Activated CD4-positive, alpha-beta T cell treated with anti-CD3 and anti-CD28 coated beads, Interleukin-2, amount 10 ng/mL, durations not matched to agents 7 days and 5 days (primary cell): ENCODE measurements at places on chromosomes 4 and X. TPM values are rescaled to one million over a fixed set of nuclear protein-coding genes. Genes with fewer than 3 reads are reported as not detected.

DNA sequence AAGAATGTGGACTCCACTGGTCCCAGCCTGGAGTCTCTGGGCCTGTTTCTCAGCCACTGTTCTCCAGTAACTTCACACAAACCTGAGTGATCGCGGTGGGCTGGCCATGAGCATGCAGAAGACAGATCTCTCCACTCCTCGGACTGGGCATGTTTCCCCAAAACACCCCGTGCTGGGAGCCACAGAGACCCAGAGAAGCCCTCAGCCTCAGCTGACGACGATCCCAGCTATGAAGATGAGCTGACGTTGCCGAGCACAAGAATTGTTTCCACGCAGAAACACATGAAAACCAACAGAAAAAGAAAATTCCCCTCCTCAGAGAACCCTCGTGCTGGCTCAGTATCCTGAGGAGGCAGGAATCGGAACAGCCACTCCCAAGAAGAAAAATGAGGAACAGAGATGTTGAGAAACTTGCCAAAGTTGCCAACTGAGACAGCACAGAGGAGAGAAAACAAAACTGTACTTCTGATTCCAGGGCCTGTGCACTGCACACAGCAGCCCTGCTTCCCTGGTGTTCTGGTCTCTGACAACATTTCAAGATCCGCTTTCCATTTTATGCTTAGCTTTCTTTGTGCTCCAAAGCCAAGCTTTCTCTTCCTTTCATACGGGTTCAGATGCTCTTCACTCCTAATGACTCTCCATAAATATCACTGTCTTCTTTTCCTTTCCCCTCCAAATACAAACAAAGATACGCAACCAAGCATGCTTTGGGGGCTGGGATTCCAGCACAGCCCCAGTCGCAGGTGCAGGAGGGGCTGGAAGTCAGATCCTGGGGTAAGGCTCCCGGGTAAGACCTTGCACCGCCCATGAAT is 81.4 kb downstream of the IRF2 start:
- no peaks in the 10 kb centered on the region for H3K27me3 ChIP-seq
- no peak overlapping the region for H3K27ac ChIP-seq
- peaks cover 15% of the 10 kb centered on the region for H3K4me1 ChIP-seq
- DNase-seq, result no peak
- H3K36me3 ChIP-seq, result peaks cover 86% of the 10 kb centered on the region

DNA sequence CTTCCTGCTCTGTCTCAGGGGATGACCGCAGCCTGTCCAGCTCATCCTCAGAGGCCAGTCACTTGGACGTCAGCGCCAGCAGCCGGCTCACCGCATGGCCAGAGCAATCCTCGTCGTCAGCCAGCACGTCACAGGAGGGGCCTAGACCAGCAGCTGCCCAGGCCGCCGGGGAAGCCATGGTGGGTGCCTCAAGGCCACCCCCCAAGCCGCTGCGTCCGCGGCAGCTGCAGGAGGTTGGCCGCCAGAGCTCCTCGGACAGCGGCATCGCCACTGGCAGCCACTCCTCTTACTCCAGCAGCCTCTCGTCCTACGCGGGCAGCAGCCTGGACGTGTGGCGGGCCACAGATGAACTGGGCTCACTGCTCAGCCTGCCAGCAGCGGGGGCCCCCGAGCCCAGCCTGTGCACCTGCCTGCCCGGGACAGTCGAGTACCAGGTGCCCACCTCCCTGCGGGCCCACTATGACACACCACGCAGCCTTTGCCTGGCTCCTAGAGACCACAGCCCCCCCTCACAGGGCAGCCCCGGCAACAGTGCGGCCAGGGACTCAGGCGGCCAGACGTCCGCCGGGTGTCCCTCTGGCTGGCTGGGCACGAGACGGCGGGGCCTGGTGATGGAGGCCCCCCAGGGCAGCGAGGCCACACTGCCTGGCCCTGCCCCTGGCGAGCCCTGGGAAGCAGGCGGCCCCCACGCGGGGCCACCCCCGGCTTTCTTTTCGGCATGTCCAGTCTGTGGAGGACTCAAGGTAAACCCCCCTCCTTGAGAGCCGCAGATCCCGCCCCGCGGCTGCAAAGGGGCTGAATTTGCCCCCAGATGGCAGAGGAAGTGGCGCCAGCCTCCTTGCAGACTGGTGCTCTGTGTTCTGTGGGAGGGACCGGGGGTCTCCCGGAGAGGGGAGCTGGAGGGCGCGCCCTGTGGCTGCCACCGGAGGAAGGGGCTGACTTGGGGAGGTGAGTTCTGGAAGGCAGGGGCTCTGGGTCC is 29.9 kb downstream of the DOK7 start:
- peaks cover 9% of the 10 kb centered on the region for H3K27me3 ChIP-seq
- DNase-seq, result no peak
- no peak overlapping the region for H3K4me3 ChIP-seq

DNA sequence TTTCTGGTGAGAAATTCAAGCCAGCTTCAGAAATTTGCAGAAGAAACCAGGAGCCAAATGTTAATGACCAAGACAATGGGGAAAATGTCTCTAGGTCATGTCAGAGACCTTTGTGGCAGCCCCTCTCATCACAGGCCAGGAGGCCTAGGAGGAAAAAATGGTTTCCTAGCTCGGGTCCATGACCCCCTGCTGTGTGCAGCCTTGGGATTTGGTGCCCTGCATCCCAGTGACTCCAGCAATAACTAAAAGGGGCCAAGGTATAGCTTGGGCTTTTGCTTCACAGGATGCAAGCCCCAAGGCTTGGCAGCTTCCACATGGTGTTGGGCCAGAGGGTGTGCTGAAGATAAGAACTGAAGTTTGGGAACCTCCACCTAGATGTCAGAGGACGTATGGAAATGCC is 814.7 kb upstream of the SLIT2 start:
- no peak overlapping the region for H3K27ac ChIP-seq
- DNase-seq, result no peak
- no peaks in the 10 kb centered on the region for H3K4me1 ChIP-seq
- H3K4me3 ChIP-seq, result no peak overlapping the region

DNA sequence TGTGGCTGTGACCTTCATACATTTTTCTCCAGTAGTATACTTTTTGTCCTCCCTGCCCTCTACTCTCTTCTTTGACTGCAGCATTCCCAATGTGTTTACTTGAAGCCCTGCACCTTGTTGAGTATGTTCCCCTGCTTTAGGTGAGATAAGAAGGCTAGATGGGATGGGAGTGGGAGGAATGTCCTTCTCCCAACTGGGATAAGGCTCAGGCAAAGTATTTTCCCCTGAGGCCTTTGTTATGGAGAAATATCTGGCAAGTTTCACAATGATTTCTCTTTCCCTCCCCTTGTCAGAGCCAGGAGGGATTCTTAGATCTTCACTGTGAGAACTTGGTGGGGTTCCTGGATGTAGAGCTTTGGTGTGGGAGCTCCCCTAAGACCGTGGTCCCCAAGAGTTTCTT is 131.8 kb downstream of the CLCN5 start:
- H3K27me3 ChIP-seq, result no peaks in the 10 kb centered on the region
- no peak overlapping the region for H3K27ac ChIP-seq
- H3K4me1 ChIP-seq, result no peaks in the 10 kb centered on the region
- DNase-seq, result no peak

- no peaks in the 10 kb centered on the region for H3K4me1 ChIP-seq
- DNase-seq, result no peak
- H3K27me3 ChIP-seq, result no peaks in the 10 kb centered on the region
- H3K4me3 ChIP-seq, result no peak overlapping the region
- no peak overlapping the region for H3K27ac ChIP-seq
- no peaks in the 10 kb centered on the region for H3K36me3 ChIP-seq
These were observed 103.7 kb upstream of the BMPR1B start for GRCh38 chr4:94653984-94654609.

DNA sequence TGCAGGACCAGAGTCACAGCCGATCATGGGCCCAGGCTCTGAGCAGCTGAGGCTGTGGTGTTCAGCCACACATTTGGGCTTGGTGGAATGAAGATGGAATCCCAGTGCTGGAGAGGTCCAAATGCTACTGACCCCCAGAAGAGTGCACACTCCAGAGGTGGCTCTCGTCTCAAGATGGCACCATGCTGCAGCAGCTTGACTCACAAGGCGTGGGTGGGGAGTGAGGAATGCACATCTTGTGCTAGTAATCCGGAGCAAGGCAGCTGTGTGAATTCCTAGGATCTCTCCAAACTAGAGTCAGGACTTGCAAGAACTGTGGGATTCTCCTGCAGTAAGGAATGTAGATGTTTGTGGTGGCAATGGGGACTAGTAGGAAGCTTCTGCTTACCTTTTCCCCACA is 28.7 kb downstream of the RAB28 start:
- no peaks in the 10 kb centered on the region for H3K27me3 ChIP-seq
- H3K4me3 ChIP-seq, result no peak overlapping the region
- no peak overlapping the region for H3K27ac ChIP-seq
- DNase-seq, result no peak

- no peaks in the 10 kb centered on the region for H3K4me1 ChIP-seq
- H3K27ac ChIP-seq, result no peak overlapping the region
- no peak for DNase-seq
- no peak overlapping the region for H3K4me3 ChIP-seq
- H3K36me3 ChIP-seq, result no peaks in the 10 kb centered on the region
These were observed 390.8 kb downstream of the HNRNPD start for GRCh38 chr4:81982846-81983540.

GRCh38 chr4:108224611-108225053 is 55.9 kb upstream of the LEF1 start:
- no peak overlapping the region for H3K27ac ChIP-seq
- peaks cover 2% of the 10 kb centered on the region for H3K36me3 ChIP-seq
- H3K4me3 ChIP-seq, result no peak overlapping the region
- DNase-seq, result no peak
- no peaks in the 10 kb centered on the region for H3K27me3 ChIP-seq
- H3K4me1 ChIP-seq, result peaks cover 5% of the 10 kb centered on the region

- H3K4me1 ChIP-seq, result peaks cover 14% of the 10 kb centered on the region
- H3K27me3 ChIP-seq, result peaks cover 84% of the 10 kb centered on the region
- peak overlapping the region; percentile 30 for H3K4me3 ChIP-seq
- H3K36me3 ChIP-seq, result peaks cover 7% of the 10 kb centered on the region
- no peak for DNase-seq
These were observed 1.4 kb downstream of the NKX6-1 start for GRCh38 chr4:84497504-84498202.

- H3K4me1 ChIP-seq, result no peaks in the 10 kb centered on the region
- no peak overlapping the region for H3K27ac ChIP-seq
- H3K36me3 ChIP-seq, result no peaks in the 10 kb centered on the region
- H3K4me3 ChIP-seq, result no peak overlapping the region
These were observed 419.2 kb upstream of the CT83 start for GRCh38 chrX:116881961-116882360.

GRCh38 chr4:17780501-17781299 is 721 bp downstream of the FAM184B start:
- H3K36me3 ChIP-seq, result peaks cover 4% of the 10 kb centered on the region
- H3K27ac ChIP-seq, result no peak overlapping the region
- peaks cover 51% of the 10 kb centered on the region for H3K27me3 ChIP-seq
- peaks cover 7% of the 10 kb centered on the region for H3K4me1 ChIP-seq
- H3K4me3 ChIP-seq, result no peak overlapping the region

- H3K27ac ChIP-seq, result no peak overlapping the region
- DNase-seq, result no peak
- H3K4me3 ChIP-seq, result no peak overlapping the region
- no peaks in the 10 kb centered on the region for H3K27me3 ChIP-seq
- no peaks in the 10 kb centered on the region for H3K4me1 ChIP-seq
These were observed 327.0 kb upstream of the CTSO start for GRCh38 chr4:156280686-156281085.

GRCh38 chr4:108345862-108346817 is 177.4 kb upstream of the LEF1 start:
- peaks cover 8% of the 10 kb centered on the region for H3K36me3 ChIP-seq
- H3K27ac ChIP-seq, result peak overlapping the region; percentile 6
- H3K4me3 ChIP-seq, result no peak overlapping the region
- H3K27me3 ChIP-seq, result no peaks in the 10 kb centered on the region
- H3K4me1 ChIP-seq, result peaks cover 51% of the 10 kb centered on the region
- no peak for DNase-seq

GRCh38 chr4:70505151-70505748 is 13.1 kb upstream of the AMTN start:
- no peaks in the 10 kb centered on the region for H3K4me1 ChIP-seq
- DNase-seq, result peak; percentile 50
- H3K4me3 ChIP-seq, result no peak overlapping the region
- H3K27ac ChIP-seq, result no peak overlapping the region
- H3K36me3 ChIP-seq, result no peaks in the 10 kb centered on the region

- no peaks in the 10 kb centered on the region for H3K27me3 ChIP-seq
- H3K4me3 ChIP-seq, result no peak overlapping the region
- no peak overlapping the region for H3K27ac ChIP-seq
- no peak for DNase-seq
- H3K4me1 ChIP-seq, result no peaks in the 10 kb centered on the region
These were observed 127.0 kb upstream of the FUNDC1 start for GRCh38 chrX:44669626-44670025.

GRCh38 chr4:125323654-125324053 is 8.9 kb downstream of the FAT4 start:
- no peaks in the 10 kb centered on the region for H3K36me3 ChIP-seq
- no peak overlapping the region for H3K4me3 ChIP-seq
- no peaks in the 10 kb centered on the region for H3K4me1 ChIP-seq
- no peak for DNase-seq
- no peak overlapping the region for H3K27ac ChIP-seq
- peaks cover 3% of the 10 kb centered on the region for H3K27me3 ChIP-seq

DNA sequence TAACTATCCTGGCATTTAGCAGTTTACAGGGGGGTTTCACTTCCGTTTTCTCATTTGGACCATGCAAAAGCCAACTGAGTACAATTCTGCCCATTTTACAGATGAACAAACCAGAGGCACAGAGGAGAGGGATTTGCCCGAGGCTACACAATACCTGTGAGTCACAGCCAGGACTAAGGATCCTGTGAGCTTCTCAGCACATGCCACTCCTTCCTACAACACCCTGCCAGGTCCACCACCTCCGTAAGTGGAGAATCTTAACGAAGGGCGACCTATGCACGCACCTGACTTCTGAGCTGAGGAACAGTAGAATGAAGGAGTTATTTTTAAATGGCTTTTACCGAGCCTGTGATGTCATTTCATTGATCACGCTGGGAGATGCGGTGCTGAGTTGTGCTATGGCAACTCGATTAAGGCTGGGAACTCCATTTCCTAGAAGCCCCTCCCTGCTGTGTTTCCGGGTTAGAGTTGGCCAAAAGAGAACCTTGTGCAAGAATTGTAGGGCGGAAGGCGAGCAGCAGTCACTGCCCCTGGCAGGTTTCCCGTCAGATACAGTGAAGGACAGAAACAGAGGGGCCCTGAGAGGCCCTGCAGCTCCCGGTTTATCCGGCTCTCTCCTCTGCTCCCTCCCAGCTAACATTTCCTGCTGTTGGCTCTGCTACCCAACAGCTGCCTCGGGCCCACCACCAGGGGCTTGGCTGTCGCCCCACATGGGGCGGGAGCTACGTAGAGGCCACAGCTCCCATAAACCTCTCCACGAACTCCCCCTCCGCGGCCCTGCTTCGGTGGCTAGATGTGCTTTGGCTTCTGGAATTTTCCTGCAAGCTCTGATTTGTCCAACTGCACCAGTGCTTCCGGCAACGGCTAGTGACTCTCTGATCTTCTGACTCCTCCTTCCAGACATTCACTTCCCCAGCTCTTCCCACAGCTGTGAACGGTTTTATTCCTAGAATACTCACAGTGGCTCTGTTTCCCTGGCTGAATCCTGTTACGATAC is 75.1 kb upstream of the USP9X start:
- H3K4me3 ChIP-seq, result peak overlapping the region; percentile 68
- peak overlapping the region; percentile 93 for H3K27ac ChIP-seq
- DNase-seq, result peak; percentile 72
- H3K36me3 ChIP-seq, result no peaks in the 10 kb centered on the region
- H3K4me1 ChIP-seq, result peaks cover 27% of the 10 kb centered on the region

GRCh38 chr4:32477518-32477917 is 1757.3 kb downstream of the PCDH7 start:
- no peaks in the 10 kb centered on the region for H3K4me1 ChIP-seq
- no peak for DNase-seq
- no peak overlapping the region for H3K4me3 ChIP-seq
- H3K36me3 ChIP-seq, result no peaks in the 10 kb centered on the region

The CENPVL2 gene
- total RNA-seq, result not detected

The UGT2B17 gene
- total RNA-seq, result not detected

The ARFIP1 gene
- total RNA-seq, result 16.8 TPM

The BMX gene
- not detected for total RNA-seq

The ITIH6 gene
- total RNA-seq, result not detected

The PALLD gene
- total RNA-seq, result 2.8 TPM

The FGF16 gene
- total RNA-seq, result not detected
